ENCODE measurements at places on chromosomes 11 and 22.

- DNase-seq, result no peak
Measured at GRCh38 chr11:65559951-65560537, 1.9 kb upstream of the LTBP3 start.

DNA sequence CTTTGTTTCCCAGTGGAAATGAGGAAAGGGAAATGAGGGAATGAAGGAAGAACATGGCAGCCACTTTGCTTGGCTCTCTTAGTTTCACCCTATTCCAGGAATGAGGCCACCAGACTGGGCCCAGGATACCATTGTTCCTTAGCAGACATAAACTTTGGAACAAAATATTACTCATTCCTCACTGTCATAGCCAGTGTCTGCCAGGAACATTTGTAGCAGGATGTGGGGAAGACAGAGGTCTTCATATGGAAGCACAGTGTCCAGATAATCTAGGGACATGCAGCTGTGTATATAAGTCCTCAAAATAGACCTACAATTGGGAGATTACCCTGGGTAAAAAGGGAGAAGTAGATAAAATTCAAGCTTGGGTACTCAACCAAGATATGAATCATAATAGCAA, 15.2 kb upstream of the FUT4 start:
- DNase-seq, result no peak

GRCh38 chr11:69380451-69380901, 86.5 kb downstream of the MYEOV start:
- peak; percentile 21 for DNase-seq

DNA sequence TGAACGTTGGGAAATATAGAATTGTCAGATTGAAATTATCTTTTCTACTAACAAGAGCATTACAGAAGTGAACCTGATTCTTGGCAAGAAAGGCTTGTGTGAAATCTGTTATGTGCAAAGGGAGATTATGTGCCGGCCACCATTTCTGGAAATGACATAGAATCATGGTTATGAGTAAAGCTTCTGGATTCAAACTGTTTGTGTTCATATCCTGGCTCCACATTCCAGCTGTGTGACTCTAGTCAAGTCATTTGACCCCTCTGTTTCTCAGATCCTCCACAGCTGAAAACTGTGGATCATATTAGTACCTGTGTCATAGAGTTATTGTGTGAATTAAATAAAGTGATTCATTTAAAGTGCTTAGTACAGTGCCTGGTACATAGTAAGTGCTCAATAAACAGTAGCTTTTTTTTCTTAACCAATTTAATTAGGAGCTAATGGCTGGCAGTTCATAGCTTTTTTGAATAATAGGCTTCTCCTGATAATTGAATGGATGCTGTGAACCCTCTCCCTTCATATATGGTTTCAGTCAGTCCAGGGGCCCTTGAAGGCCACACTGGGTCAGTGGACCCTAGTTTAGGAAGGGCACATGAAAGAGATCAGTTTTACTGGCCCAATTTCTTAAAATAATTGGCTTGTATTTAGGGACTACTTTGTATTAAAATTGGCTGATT, 34.6 kb downstream of the EHF start:
- DNase-seq, result no peak

GRCh38 chr11:87295237-87295636, 257.5 kb downstream of the TMEM135 start:
- DNase-seq, result no peak

DNA sequence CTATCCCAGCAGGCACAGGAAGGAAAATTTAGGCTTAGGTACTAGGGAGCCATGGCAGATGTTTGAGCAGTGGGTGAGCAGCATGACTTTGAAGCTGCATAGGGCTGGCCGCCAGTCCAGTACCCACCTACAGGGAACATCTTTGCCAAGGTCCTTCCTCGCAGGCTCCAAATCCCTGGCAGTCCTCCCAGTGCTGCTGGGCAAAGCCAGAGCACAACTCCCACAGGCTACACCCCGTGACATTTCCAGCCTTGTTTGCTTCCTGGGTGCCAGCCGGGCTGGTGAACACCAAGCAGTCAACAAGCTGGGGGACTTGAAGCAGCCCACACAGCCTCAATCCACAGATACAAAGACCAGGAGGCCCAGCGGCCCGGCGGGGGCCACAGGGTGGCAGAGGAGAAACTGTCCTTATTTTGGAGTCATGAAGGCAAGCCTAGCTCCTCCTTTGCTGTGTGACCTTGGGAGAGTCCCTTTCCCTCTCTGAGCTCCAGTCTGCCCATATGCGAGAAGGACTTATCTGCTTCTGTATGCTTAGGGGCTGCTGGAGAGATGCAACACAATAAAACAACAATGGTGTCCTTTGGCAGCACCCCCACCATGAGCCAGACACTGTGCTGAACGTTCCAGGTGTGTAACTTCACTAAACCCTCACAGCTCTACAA, 28.0 kb downstream of the TPST2 start:
- no peak for DNase-seq

DNA sequence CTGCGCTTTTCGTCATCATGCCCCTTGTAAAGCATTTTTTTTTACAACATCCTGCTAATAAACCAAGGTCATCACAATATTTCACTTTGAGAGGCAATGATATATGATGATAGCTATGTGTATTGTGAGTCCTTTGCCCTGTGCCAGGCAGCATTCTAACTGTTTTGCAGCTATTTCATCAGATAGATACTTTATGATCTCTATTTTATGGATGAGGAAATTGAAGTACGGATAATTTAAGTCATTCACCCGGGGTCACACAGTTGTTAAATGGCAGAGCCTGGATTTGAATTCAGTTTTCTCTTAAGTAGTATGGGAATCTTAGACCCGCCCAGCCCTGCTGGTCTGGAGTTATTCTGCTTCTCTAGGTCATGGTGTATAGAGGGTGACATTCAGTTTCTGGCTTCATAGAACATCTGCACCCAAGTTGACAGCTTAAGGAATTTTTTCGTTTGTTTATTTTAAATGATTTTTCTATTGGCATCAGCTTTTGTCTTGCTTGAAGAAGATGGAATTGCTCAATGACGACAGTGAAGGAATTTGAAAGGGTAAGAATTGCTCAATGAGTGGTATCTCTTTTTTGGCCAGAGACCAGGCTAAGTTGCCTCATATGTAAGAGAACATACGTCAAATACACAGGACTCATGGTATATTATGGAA, 926 bp downstream of the PRR5L start:
- no peak for DNase-seq

DNA sequence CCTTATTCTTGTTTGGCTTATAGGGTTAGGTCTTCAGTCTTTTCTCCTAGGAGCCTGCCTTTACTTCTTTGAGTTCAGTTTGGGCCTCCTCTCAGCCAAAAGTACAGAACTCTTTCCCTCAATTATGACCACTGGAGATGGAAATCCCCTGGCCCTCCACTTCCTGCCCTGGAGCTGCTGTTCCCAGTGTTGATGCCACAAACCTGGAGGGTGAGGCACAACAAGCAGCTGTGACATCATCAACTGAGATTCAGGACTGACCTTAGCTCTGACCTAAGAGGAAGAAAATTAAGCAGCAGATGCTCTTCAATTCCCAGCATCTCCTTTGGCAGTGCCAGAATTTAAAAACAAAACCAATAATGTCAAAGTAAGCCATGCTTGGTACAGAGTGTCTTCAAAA, 3.0 kb downstream of the ABTB2 start:
- DNase-seq, result no peak

- DNase-seq, result no peak
Measured at GRCh38 chr22:46774253-46774979, 12.0 kb downstream of the TBC1D22A start.

- no peak for DNase-seq
Measured at GRCh38 chr11:95586661-95587060, 202.9 kb downstream of the FAM76B start.

DNA sequence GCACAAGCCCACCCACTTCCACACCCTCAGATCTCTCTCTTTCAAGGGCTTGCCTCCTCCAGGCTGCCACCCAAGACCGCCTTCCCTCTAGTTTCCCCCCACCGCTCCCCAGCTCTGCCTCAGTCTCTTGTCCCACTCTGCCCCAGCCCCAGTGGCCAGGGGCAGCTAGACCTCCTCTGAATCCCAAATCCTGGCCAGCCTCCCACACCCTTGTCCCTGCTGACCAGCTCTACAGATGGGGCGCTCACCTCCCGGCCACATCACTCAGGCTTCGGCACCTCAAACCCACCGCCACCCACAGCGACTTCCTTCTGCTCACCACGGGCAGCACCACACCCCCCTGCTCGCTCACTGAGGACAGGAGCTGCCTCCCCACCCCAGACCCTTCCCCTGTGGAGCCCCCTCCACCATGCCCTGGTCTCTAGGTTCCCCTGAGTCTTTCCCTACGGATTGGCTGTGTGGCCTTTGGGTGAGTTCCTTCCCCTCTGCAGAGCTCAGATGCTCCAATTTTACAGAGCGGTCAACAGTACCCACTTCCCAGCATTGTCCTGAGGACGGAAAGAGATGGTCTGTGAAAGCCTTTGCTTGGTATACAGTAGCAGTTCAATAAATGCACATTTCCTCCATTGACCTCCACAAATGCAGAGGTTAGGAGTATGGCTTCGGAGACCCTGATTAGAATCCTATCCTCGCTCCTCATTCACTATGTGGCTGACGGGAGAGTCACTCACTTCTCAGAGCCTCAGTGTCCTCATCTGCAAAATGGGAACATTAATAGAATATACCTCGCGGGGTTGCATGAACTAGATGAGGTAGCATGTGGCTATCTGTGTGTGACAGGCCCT, 11.5 kb upstream of the SPI1 start:
- no peak for DNase-seq

- DNase-seq, result no peak
Measured at GRCh38 chr22:35467681-35468434, 67.9 kb downstream of the MCM5 start.

DNA sequence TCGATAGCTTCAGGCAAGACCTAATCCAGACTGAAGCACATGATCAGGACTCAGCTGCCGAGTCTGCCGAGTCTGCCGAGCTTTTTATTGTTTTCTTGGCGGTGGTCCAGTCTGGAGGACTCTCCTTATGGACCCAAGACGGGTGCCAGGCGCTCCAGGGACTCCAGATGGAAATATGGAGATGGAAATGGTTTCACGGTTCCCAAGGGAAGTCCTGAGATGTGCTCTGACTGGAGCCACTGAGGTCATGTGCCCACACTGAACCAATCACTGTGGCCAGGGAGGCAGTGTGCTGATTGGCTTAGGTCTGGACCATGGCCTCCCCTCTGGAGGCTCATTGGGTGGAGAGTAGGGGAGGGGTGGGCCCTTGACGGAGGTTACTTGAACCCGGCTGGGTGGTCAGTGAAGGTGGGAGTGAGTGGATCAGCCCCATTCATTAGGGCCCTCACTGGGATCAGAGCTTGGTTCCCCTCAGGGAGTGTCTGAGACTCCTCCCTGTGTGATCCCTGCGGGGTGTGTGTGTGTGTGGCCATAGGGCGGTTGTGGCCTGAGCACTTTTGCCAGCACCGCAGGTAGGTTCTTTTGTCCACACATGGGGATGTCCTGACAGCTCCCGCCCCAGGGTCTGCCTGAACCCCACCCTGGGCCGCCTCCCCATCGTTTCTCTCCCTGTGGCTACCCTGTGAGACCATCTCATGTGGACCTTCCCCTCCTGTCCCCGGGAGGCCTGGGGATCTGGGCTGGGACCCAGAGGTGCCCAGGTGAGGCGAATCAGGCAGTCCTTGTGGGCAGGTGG, 14.0 kb downstream of the RPS6KA4 start:
- no peak for DNase-seq

- no peak for DNase-seq
Measured at GRCh38 chr22:46583571-46583970, 36.6 kb upstream of the GRAMD4 start.

- no peak for DNase-seq
Measured at GRCh38 chr22:45802054-45802453, 130.4 kb downstream of the ATXN10 start.

GRCh38 chr11:26286472-26287066, 45.4 kb upstream of the ANO3 start:
- DNase-seq, result no peak

- no peak for DNase-seq
Measured at GRCh38 chr22:17990942-17991341, 33.4 kb downstream of the MICAL3 start.

GRCh38 chr11:45894555-45895247, 9.2 kb downstream of the MAPK8IP1 start:
- DNase-seq, result no peak

GRCh38 chr22:28019360-28019759, 100.3 kb upstream of the PITPNB start:
- DNase-seq, result no peak

- no peak for DNase-seq
Measured at GRCh38 chr11:79536155-79536917, 95.5 kb upstream of the TENM4 start.

GRCh38 chr22:17047656-17048055, 37.1 kb upstream of the IL17RA start:
- DNase-seq, result no peak

DNA sequence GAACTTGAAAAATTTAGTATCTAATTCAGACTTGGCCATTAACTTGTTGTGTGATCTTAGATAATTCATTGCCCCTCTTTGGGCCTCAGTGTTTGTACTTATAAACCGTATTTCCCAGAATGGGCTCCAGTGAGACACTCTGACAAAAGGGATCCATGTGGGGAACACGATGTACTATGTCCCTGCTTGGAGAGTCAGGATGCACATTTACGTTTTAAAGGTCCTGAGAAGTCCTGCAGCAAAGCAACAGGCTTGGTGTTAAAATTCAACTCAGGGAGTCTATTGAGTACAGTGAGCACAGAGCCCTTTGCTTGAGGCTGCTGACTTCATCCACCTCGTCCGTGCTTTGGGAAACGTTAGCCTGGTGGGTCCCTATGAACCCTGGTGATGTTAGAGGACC, 9.0 kb downstream of the WNT11 start:
- DNase-seq, result no peak

DNA sequence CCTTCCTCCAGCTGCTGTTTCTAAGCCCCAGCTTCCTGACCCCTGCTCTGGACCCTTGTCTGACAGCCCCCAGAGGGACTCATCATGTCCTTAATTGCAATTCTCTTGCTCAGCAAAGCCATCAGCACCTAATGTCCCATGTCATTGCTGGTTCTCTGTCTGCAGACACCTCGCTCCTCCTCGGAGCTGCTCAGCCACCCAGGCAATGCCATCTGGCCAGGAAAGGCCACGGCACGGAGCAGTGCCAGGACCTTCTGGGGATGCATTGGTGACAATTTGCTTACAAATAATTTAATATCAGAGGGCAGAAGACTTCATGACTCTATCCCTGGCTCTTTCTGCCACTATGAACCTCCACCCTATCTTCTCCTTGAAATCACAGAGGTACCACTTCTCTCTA, 107.0 kb upstream of the THY1 start:
- no peak for DNase-seq

- DNase-seq, result no peak
Measured at GRCh38 chr11:119491753-119492510, 69.0 kb upstream of the THY1 start.

- DNase-seq, result no peak
Measured at GRCh38 chr11:39174196-39174595, 2285.3 kb downstream of the LRRC4C start.
